ENCODE measurements at places on chromosomes 1 and 21.

GRCh38 chr1:101000131-101000873 is 25.3 kb downstream of the DPH5 start:
- no peak for DNase-seq

DNA sequence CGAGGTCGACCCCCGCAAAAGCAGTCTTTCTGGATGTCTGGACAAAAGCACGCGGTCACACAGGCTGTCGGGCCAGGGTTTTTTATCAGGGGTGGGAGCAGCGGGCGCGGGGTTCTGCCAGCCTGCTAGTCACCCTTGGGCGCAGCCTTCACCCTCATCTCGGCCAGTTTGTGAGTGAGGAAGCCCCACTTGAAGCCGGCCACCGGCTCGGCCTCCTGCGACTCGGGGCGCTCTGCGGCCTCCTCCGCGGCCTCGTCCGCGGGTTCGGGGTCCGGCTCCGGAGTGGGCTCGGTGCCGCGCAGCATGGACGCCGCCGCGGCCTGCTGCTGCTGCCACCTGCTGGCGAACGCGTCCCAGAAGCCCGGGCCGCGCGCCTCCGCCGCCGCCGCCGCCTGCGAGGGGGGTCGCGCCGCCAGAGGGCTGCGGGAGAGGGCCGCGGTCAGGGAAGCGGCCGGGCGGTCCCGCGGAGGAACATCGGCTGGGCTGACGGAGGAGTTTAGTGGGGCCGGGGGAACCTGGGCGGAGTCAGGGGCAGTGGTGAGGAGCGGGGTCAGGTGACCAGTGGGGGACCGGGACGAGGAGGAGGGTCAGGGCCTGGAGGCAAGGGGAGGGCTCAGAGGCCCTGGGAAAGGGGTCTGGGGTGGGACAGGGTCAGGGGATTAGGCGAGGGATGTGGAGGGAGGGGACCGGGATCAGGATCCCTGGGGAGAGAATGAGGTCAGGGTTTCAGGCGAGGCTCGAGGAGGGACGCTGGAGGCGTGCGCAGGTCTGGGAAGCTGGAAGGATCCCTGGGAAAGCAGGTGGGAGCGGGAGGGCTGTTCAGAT is 4.5 kb downstream of the C1orf232 start:
- DNase-seq = no peak

DNA sequence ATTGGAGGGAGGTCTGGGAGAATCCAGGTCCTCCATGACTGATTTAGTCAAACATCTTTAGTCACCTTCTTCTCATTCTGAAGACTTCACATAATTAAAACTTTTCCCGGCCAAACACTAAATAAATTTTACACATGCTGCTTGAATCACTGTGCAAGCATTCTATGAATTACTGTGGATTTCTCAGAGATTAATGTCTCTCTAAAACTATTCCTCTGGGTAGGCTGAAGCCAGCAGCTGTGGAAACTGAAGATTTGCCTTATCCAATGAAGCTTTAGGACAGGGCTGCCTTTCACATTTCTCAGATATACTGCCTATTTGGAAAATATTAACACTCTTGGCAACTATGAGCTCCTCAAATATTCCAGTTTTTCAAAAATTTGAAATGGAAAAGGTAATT is 61.7 kb downstream of the JMJD4 start:
- no peak for DNase-seq

DNA sequence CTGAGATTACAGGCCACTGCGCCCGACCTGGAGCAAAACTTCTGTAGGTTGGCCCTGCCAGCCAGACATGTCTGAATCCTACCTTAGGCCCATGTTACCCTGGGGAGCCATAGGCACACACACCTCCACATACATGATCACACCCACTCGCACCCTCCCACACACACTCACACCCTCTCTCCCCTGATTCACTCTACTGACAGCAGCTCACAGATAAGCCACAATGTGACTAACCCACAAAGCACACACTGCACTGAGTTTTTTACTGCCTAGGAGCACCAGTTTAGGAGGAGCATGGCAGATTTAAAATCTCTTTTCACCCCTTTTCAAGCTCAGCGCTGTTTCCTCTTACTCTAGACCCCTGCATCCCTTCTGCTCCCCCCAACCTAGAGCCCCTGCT is 41.7 kb downstream of the SLC30A1 start:
- no peak for DNase-seq

GRCh38 chr1:209432443-209432825 is 151.1 kb upstream of the CAMK1G start:
- no peak for DNase-seq

DNA sequence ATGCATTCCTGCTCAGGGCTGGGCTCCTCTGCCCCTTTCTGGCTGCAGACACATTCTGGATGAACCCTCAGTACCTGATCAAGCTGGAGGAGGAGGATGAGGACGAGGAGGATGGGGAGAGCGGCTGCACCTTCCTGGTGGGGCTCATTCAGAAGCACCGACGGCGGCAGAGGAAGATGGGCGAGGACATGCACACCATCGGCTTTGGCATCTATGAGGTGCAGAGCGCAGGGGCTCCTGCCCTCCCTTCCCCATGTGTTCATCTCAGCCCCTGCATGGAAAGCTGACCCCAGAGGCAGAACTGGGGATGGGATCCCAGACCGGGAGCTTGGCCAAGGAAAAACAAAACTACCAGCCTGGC is 43.1 kb downstream of the CAPN2 start:
- no peak for DNase-seq

GRCh38 chr1:34213956-34214355 is 37.2 kb downstream of the C1orf94 start:
- no peak for DNase-seq

DNA sequence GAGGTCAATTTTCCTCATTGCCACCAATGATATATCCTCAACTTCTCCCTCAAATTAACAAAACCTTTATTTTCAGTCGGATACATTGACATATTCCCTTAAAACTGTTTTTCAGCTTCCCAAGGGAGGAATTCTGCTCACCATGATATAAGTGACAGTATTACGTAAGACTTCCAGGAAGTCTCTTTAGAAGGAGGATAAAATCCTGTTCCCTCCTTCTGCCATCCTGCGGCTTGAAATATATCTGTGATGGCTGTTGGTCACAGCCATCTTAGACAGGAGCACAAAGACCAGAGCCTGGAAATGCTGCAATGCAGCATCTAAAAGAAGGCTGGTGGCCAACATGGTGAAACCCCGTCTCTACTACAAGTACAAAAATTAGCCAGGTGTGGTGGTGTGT is 270.4 kb downstream of the GPATCH2 start:
- DNase-seq = no peak

- no peak for DNase-seq
Measured at GRCh38 chr21:44461464-44462001, 6.2 kb downstream of the LRRC3 start.

GRCh38 chr1:246789454-246790339 is 65.5 kb downstream of the SCCPDH start:
- DNase-seq = no peak

DNA sequence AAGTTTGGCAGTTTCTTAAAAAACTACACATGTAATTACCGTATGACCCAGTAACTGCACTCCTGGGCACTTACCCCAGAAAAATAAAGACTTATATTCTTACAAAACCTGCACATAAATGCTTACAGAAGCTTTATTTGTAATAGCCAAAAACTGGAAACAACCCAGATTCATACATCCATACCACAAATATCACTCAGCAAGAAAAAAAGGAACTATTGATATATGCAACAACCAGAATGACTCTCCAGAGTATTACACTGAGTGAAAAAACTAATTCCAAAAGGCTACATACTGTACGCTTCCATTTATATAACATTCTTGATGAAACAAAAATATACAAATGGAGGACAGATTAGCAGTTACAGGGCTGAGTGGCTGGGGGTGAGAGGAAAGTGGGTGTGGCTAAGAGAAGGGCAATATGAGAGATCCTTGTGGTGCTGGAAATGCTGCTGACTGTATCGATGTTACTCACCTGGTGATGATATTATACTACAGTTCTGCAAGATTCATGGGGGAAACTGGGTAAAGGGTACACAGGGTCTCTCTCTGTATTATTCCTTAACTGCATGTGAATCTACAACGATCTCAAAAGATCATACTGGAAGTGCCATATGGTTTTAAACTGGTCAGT is 96.0 kb upstream of the GNG4 start:
- DNase-seq = no peak

DNA sequence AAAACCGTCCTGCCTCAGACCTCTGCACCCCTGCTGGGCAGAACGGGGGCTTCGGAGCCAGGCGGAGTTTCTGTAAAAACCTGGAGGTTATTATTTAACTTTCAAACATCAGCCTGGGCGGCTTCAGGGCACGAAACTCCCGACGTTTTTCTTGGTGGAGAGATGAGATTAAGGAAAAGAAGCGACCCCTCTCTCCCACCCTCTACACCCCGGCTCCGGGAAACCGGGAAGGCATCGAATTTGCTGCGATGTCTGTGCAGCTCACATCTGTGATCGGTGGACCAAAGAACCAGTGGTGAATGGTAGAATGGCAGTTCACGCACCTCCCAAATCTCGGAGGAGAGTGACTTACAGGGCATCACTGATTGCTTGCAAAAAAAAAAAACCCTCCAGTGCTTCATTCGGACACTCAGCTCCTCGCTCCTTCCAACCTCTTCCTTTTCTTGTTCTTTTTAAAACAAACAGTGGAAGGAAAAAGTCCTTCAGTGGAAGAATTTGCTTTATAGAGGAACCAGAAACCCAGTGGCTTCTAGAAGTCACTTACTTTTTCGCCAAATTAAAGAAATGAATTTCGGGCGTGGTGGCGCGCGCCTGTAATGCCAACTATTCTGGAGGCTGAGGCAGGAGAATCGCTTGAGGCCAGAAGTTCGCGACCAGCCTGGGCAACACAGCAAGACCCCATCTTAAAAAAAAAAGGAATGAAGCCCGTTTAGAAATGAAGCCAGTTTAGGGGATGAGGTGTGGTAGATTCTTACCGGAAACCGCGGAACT is 884 bp downstream of the PHACTR4 start:
- DNase-seq = no peak

DNA sequence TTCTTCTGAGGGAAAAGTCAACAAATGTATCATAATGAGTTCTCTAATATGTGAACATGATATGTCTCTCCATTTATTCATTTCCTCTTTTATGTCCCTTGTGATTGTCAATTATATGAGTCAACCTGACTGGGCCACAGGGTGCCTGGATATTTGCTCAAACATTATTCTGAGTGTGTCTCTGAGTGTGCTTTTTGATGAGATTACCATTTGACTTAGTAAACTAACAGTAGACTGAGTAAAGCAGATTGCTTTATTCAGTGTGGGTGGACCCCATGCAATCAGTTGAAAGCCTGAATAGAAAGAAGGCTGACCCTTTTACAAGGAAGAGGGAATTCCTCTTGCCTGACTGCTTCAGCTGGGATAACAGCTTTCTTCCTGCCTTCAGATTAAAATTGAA is 142.6 kb downstream of the SLC35F3 start:
- DNase-seq = no peak

DNA sequence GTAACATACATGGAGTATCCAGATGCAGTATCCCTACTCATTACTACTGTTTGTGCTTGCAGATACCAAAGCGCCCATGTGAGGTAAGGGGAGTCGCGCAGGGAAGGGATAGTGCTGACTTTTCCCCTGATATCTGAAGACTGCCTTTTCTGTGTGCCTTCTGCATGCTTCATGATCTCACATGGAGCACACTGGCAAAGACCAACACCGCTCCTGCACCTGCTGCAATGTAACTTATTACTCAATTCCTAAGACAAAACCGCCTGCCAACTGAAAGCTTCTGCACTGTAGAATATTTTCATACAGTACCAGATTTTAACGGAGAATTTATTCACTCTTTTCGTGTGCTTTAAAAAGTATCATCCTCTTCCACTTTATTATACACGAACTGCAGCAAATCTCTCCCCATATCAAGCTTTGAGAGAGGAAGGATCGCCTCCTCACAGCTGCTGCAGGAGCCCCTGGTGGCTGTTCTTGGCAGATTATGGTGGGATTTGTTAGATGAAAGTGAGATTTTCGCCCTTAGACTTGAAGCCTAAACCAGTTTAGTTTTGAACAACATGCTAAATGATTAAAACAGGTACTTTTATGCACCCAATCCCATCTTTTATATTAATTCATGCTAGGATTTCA is 99.1 kb downstream of the PTPN14 start:
- no peak for DNase-seq

GRCh38 chr1:177302357-177303044 is 131.7 kb downstream of the BRINP2 start:
- DNase-seq = no peak

GRCh38 chr1:86245566-86246190 is 89.1 kb upstream of the COL24A1 start:
- no peak for DNase-seq

GRCh38 chr1:3051270-3052268 is 17.4 kb upstream of the PRDM16 start:
- DNase-seq = no peak

- no peak for DNase-seq
Measured at GRCh38 chr1:231558708-231559185, 30.3 kb downstream of the TSNAX start.

DNA sequence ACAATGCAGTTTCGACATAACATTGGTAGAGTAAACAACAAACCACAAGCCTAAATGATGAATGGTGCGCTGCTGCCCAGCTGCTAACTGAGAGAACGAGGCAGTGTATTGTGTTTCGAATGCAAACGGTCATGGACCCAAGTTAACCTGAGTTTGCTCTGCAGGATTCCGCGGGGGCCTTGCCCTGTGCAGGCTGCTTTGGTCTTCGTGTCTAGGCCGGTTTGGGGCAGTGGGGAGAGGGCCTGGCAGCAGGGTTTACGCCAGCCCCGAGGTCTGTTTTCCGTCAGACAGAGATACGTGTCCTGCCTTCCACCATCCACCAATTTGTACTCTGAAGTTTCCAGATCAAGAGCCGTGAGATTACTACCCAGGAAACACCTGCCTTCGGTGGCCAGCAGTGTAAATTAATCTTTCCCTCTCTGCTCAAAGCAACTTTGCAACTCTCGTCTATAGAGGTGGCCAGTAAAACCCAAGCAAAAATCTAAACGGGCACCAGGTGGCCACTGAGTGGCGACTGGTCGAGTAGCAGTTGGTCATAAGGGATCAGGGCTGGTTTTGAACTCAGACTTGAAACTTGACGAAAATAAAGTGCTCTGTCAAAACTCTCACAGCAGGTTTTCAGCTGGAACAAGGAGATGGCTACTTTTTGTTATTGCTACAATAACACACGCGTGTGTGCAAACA is 6.3 kb upstream of the PRDM15 start:
- no peak for DNase-seq

DNA sequence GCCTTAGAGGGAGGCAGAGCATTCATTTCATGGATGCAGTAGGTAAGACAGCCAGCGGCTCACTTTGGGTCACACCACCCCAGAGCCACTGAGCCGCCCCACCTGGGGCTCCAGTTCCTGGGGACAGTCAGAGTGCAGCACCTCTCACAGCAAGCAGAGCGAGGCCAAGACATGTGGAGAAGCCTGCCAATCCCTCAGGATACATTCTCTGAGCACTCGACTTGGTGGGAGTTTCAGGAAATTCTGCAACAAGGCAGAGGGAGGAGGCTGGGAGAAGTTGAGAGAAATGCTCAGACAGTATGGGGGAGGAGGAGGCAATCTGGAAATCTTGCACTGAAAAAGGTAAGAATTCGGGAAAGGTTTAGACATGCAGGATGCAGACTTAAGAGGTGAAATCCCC is 60.8 kb upstream of the WLS start:
- DNase-seq = no peak

GRCh38 chr1:79950511-79950910 is 944.0 kb upstream of the ADGRL4 start:
- DNase-seq = no peak

GRCh38 chr1:183011859-183012258 is 11.4 kb upstream of the LAMC1 start:
- no peak for DNase-seq
